ENCODE measurements at places on chromosomes 2 and 18.

GRCh38 chr2:228135300-228135699 lies 46.2 kb downstream of the SPHKAP start:
- no peak for DNase-seq

- DNase-seq: no peak
Measured at GRCh38 chr2:220152281-220152935, 525.0 kb downstream of the SLC4A3 start.

- no peak for DNase-seq
Measured at GRCh38 chr2:224807153-224807964, 91.2 kb upstream of the CCDC195 start.

GRCh38 chr2:157989227-157989626 lies 112.4 kb upstream of the UPP2 start:
- no peak for DNase-seq

GRCh38 chr2:6664332-6665061 lies 201.2 kb downstream of the CMPK2 start:
- DNase-seq: no peak

DNA sequence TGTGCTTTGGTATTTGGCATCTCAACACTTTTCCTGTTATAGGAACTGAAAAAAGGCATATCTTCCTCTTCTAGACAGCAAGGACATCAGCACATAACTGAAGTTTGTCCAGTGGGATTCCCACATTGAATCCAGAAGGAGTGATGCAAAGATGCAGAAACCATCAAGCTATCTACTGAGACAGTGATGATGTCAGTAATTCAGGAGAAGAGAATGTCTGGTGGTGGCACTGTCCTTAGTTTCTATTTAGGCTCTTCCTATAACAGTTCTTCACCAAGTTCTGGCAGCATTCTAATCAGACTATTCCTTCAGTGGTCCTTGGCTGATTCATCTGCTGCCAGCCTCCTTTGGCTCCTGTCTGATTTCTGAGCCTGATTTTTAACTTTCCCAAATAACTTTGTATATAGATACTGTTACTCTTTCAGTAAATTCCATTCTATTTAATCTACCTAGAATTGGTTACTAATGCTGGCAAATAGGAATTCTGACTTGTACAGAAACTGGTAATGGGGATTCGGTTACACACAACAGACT lies 56.6 kb upstream of the AGPS start:
- no peak for DNase-seq

GRCh38 chr2:105215586-105216192 lies 25.9 kb upstream of the GPR45 start:
- no peak for DNase-seq

- no peak for DNase-seq
Measured at GRCh38 chr2:240702640-240703011, 11.0 kb downstream of the AQP12A start.

DNA sequence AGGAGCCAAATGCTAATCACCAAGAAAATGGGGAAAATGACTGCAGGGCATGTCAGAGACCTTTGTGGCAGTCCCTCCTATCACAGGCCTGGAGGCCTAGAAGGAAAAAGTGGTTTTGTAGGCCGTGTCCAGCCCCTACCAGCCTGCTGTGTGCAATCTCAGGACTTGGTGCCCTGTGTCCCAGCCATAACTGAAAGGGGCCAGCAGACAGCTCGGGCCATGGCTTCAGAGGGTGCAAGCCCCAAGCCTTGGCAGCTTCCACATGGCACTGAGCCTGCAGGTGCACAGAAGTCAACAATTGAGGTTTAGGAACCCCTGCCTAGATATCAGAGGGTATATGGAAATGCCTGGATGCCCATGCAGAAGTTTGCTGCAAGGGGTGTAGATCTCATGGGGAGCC lies 391.2 kb upstream of the FSIP2 start:
- no peak for DNase-seq

- DNase-seq: no peak
Measured at GRCh38 chr2:200159357-200159707, 147.2 kb upstream of the SPATS2L start.

- DNase-seq: no peak
Measured at GRCh38 chr18:11883153-11883552, 25.0 kb downstream of the MPPE1 start.

DNA sequence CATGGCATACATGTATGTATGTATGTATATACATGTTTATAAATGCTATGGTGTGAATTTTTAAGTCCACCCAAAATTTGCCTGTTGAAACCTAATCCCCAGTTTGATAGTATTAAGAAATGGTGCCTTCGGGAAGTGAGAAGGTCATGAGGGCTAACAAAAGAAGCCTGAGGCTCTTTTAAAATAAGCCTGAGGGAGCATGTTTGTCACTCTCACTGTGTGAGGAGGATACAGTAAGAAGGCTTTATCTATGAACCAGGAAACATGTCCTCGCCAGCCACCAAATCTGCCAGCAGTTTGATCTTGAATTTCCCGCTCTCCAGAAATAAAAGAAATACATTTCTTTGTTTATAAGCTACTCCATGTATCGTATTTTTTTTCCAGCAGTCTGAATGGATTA lies 163.0 kb upstream of the LINC00305 start:
- no peak for DNase-seq

- no peak for DNase-seq
Measured at GRCh38 chr2:218859556-218859987, at the start of gene WNT6. TSS of gene WNT6 (plus strand) at chr2:218859805. CDS start at chr2:218860038, 233 bp downstream.

- no peak for DNase-seq
Measured at GRCh38 chr2:11018651-11019185, 107.0 kb downstream of the KCNF1 start.

DNA sequence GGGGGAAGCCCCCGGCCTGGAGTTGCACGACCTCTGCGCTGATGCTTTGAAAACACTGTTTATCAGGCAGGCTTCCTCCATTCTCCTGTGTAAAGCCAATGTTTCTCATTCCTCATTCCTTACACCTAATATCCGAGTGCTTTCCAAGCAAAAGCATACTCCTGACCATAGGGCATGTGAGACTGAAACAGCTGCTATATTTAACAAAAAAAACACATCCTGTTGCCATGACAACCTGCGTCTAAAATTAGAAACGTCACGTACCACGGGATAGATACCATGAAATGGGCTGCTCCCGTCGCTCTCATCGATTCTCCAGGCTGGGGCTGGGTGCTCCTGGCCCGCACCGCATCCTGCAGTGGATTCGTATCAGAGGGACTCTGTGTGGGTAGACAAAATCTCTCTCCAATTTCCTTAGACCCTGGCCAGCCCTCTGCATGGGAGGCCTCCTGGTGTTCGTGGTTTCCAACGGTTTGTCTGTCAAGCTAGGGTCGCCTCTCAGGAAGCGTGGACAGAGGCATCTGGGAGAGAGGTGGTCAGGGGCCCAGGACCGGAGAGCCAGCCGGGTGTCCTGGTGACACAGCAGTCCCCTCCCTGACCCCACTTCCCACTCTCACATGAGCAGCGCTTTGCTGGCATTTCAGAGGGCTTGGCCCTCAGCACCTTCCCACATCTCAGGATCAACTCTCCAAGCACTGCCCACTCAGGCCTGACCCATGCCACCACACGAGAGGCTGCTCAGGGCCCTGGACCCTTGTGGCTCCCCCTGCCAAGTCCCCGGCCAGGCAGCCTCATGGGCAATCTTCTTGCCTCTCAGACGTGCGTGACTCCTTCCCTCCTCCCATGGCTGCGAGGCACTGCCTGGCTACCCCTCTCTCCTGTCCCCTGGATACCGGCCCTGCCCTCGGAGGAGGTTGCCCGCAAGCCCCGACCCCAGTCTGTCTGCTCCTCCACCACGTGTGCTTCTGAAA lies 268.1 kb downstream of the NDUFA10 start:
- no peak for DNase-seq

DNA sequence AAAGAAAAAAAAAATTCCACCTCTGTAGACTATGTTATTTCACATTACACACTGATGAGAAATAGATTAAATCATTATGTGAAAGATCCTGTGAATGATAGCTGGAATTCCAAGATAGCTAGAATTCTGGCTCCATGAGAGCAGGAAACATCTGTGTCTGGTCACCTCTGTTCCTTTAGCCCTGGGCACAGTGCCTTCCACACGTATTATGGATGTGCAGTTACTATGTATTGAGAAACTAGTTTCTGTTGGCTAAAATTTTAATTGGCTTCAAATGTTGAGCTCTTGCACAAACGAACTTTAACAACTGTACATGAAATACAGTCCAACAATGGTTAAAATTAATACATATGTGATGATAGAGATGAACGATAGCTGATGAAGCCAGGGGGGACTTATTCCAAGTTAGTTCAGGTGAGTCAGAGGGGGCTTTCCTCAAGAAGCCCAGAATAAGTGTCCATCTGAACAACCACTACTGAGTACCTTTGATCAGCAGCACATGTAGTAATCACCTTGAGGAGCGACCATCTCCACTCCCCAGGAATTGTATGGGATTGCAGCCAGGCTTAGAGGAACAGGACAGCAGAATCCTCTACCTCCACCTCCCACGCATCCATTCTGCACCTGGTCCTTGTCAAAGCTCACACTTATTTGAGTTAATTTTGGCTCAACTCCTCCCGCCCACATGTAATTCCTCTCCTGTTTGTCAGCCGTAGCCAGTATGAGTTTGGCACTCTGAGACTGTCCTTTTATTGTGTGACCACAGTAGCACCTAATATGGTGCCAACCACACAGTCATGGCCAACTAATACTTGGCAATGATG lies 68.6 kb downstream of the NABP1 start:
- DNase-seq: no peak

DNA sequence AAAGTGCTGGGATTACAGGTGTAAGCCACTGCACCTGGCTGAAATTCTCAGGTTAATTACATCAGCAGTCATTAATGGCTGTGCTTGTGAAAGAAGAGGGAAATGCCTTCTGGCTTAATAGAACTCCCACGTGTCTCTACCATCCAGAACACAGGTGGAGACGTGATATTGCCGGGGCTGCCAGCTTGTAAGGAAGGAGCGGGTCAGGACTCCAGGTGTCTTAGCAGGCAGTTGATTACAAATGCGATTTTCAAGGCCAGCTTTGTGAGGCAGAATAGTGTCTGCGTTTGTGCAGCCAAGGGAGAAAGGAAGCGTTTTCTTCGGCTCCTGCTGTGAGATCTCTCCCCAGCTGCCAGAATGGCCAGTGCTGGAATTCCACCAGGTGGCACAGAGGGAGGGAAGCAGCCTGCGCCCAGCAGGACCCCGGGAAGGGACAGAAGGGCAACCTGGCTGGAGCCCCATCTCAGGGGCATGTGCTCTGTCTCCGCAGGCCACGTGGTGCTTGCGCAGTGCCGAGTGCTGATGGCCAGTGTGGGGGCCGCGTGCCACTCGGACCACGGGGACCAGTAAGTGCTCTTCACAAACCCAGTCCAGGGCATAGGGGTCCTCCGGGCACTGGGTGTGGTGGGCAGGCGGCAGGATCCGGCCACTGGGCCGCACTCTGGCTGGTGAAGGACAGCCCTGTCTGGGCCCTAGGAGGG lies 3.7 kb upstream of the ESPNL start:
- no peak for DNase-seq

GRCh38 chr18:5770176-5770575 lies 125.1 kb downstream of the TMEM200C start:
- DNase-seq: no peak

DNA sequence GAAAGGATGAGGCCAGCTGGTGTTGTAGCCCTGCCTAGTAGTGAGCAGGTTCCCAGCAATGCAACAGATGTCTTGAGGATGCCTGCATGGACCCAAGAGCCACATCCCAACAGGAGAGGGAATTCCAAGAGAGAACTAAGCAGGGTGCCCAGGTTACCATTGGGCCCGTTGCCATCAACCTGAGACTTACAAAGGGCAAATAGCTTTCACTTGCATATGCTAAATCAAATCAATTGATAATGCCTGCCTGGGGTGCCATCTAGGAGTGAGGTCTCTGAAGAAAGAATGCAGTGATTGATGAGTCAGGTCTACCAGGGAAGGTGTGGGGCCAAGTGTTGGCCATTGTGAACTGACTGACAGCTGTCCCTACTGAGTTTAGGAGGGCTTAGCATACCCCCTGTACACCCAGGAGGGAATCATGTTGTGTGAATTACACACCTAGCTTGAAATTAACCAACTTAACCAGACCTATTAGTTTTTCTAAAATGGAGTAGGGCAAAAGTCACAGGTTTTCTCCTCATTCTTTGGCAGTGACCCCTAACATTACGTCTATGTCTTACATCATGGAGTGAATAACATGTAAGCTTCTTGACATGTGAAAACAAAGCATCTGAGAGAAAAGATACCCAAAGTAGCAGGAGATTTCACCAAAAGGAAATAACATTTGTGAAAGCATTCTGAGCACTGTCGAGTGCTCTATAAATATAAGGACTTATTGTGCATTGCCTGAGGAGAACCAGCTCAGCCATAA lies 32.3 kb downstream of the FHOD3 start:
- DNase-seq: no peak

DNA sequence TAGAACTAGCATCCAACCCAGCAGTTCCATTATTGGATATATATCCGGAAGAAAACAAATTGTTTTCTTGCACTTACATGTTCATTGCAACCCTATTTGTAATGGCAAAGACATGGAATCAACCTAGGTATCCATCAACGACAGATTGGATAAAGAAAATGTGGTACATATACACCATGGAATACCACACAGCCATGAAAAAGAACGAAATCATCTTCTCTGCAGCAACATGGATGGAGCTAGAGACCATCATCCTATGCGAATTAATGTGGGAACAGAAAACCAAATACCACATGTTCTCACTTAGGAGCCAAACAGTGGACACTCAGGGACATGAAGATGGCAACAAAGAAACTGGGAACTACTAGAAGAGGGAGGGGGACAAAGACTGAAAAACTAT lies 352.7 kb downstream of the CDH2 start:
- no peak for DNase-seq

DNA sequence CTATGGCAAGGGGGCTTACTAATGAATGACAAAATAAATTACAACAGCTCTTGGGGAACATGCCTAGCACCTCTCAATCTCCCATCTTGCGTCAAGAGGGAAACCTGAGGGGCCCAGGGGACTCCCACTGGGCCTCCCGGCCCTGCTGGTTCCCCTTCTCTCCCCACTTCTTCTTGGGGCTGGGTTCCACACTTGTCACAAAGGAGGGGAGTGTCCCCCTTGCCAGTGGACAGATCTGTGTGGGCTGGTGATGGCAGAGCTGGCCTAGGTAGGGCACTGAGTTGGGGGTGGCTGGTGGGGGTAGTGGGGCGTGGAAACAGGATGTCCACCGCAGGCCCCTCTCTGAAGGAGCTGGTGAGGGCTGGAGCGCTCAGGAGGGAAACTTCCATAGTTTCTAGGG lies 184.0 kb upstream of the HAAO start:
- no peak for DNase-seq

DNA sequence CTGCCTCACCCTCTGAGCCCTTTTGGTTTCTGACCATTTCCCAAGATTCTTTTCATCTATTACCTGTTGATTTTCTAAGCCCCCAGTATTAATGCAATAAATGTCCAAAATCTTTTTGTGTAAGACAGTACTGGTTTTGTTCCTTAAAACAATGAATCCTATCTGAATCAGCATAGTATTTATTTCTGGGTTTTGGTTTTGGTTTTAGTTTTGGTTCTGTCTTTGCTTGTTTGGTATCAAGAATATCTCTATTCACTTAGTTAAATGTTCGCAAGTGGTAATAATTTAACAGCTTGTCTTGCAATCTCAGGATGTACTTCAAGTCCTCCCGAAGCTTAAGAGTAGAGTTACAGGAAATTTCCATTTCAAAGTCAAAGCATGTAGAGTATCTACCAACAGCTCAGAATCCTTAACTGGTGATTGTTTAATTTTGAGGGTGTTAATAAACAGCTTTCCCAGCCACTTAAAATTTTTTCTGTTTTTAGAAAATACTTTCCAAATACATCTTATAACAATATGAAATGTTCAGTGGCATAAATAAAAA lies 67.7 kb upstream of the NEDD4L start:
- no peak for DNase-seq

Measured in activated T-helper 1 cell treated with Interleukin-2 at 50 U/mL for 16 hours (primary cell).